AG10803 (cell line): ENCODE measurements at places on chromosomes 11 and 22.
A peak's percentile ranks its signal among the peaks of the same experiment; 100 is the strongest.

GRCh38 chr11:130738611-130739010, 177.7 kb downstream of the SNX19 start:
- DNase-seq = peak; percentile 42

GRCh38 chr11:41845066-41845465, 385.6 kb upstream of the LRRC4C start:
- DNase-seq = no peak

DNA sequence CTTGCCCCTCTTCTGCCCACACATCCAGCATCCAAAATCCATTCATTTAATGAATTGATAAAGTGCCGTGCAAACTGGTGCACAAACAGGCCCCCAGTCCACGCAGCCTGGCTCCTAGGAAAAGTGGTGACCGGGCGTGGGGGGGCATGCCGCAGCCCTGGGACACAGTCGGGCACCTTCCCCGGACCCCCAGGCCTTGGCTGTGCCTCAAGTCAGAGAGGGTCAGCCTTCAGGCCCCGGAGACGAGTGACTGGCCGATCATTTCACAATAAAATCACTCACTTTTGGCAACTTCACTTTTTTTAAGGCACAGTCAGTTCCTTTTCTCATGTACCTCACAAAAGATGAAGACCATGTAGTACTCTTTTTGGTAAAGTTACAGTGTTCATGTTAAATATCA, 8.0 kb downstream of the CDPF1 start:
- no peak for DNase-seq

DNA sequence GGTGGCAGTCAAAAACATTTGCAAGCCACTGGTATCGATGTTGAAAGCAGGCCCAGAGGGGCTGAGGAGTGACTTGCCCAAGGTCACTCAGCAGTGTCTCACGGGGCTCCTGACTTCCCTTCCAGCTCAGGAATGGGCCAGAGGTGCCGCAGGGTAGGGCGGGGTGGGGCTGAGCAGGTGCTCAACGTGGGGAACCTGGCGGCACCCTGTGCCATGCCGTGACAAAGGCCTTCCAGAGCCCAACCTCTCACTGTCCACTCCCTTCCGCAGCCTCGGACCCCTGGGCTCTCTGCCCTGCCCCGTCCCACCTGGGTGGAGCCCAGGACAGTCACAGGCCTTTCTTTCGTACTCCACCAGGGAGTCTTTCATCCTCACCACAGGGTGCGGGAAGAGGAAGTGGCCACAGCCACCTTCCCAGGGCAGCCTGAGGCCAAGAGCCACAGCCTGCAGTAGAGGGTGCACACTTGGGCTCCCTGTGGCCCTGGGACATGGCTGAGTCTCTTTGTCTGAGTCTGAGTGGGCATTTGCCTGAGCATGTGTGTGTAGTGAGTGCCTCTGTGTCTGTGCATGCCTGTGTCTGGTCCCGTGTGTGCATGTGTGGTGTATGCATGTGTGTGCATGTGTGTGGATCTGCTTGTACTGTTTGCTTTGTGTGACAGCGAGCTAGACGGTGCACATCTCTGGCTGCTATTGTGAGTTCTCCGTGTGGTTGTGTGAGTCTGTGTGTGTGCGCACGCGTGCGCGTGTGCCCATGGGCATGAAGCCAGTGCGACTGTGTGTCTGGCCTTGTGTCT, 6.0 kb upstream of the LIF start:
- no peak for DNase-seq

DNA sequence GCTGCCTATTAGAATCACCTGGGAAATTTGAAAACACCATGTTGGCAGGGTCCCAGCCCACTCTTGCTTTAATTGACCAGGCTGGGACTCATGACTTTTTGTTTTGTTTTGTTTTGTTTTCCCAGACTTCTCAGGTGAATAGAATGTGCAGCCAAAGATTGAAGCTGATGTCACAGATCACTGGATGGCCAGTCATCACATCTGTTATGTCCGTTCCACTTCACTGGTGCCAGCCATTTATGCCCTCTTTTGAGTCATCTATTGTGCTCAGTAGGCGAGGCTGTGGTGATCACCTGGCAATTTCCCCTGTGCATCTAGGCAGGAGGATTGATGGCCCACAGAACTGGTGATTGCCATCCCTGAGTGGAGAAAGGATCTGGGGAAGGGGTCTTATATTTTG, 297.3 kb downstream of the INSC start:
- no peak for DNase-seq

- DNase-seq = no peak
Measured at GRCh38 chr11:64880240-64881001, 2.0 kb upstream of the EHD1 start.

GRCh38 chr11:64729851-64730382, 6.9 kb upstream of the NRXN2 start:
- no peak for DNase-seq

DNA sequence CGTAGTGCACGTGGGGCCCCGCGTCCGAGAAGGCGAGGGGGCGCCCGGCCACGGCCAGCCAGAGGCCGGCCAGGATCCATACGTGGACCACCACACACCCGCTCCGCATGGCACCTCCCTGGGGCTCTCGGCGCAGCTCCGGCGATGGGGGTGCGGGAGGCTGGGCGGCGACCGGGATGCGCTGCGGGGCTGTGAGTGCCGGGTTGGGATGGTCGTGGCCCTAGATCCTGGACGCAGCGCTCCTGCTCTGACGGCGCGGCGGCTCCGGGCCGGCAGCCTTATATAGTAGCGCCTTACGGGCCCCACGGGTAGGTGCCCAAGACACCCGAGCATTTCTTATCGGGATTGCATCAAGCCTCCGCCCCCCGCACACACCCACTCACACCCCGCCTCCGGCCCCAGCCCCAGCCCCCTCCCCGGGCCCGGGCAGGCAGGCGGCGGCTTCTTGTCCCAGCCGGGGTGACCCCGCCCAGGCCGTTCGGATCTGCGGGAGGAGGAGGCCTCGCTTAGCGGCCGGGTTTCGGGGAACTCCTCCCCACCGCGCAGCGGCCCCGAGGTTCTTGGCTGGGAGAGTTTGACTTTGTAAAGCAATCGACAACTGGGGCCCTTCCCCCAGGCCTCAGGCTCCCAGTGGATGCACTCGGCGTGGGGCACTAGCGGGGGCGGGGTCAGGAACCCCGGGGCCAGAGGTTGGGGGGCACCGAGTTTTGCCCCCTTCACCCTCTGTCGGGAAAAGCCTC, at the start of gene FGF19:
Gene FGF19, minus strand, starts transcription at position 255 of the 740 bp plus-strand sequence. Its CDS starts 146 bp downstream, at position 109.
- DNase-seq = no peak

DNA sequence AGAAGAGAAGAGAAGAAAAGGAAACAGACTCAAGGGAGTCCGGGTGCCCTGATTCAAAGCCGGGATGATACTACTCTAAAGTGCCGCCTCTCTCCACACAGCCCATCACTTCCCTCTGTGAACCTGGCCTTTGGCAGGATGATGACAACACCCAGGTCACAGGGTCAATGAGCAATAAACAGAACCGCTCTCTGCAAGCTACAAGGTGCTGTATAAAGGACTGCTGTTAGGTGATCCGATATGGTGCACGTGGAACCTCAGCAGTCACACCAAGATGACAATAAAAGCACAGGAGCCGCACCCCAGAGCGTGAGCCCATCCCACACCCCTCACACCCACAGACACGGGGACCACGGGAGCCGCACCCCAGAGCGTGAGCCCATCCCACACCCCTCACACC, 10.7 kb downstream of the TTLL1 start:
- DNase-seq = no peak

DNA sequence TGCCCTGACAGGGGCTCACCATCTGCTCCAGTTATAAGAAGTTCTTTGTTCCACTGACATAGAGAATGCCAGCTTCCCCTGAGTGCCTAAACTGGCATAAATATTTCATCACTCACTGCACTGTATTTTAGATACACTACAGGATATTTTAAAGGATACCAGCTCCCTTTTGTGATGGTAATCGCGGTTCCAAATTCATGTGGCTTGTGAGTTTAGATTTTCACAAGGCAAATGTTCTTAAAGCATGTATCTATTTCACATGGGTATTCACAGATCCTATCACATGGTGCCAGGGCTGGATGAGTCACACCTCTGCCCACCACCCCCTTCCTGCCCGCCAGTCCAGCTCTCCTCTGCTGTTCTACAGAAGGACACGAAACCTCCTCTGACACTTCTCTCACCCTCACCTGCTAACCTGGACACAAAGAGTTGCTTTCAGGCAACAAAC, 105.5 kb downstream of the KCNC1 start:
- DNase-seq = no peak

DNA sequence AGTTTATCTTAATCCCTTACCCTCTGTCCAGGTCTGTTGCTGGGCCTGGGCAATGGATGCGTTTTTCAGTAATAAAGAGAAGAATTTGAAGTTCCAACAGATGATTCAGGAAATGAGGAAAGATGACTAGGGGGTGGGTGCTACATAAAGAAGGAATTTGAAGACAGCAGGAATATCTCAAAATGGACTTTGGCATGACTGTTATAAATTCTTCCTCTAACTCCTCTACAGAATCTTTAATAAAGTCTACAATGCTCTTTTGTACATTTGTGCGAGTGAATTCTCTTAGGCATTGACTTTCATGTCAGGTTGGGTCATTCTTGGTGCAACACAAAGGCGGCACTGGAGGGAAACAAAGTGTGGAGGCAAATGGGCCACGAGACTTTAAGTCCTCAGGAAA, 35.1 kb upstream of the PRSS23 start:
- DNase-seq = no peak

DNA sequence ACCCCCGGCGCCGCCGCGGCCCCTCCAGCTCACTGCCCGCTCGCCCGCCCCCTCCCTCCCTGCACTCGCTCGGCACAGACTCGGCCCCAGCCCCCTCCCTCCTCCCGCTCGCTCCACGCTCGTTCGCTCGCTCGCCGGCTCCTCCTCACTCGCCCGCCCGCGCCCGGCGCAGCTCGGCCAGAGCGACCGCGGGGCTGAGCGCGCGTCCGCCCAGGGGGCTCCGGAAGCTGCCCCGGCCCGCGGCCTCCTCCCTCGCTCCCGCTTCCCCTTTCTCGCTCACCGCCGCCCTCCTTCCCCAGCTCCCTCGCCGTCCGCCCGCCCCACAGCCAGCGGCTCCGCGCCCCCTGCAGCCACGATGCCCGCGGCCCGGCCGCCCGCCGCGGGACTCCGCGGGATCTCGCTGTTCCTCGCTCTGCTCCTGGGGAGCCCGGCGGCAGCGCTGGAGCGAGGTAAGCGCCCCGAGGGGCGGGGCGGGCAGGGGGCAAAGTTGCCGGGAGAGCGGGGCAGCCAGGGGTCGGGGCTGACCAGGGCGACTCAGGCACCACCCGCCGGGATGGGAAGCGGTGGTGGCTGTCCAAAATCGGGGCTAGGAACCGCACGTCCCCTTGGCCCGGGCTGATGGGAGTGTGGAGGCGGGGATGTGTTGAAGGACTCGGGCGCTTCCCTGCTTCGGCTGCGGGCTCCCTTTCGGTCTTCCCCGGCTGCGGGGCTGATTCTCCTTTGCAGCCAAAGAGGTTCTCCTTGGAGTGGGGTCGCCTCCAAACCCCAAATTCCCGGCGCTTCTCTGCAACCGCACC, at the start of gene SEZ6L:
Gene SEZ6L, plus strand, starts transcription at position 148 of the 797 bp plus-strand sequence. Its CDS starts 208 bp downstream, at position 356.
- DNase-seq = no peak

DNA sequence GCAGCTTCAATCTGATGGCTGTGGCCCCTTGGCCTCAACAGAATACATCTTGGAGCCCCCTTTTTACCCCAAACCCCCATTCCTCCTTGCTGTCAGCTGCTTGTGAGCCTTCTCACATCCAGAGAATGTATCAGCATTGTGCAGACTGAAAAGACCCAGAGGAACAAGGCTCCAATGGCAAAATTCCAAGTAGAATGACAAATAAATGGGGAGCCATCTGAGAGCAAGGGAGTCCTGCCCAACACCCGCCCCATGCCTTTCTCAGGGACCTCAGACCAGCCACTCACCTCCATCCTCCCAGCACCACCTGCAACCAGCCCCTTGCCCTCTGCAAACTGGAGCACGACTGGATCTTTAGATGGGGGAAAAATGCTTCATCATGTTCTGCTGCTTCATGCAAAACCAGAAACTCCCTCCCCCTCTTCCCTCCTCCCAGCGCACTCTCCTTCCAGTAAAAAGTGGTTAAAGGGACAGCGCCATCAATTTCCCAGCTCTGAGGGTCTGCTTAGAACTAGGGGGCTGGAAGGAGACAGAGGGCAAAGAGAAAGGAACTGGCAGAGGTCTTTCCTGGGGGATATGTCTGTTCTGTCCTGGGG, 2.2 kb upstream of the NEFH start:
- DNase-seq = no peak

GRCh38 chr22:46788441-46789172, 26.2 kb downstream of the TBC1D22A start:
- no peak for DNase-seq

DNA sequence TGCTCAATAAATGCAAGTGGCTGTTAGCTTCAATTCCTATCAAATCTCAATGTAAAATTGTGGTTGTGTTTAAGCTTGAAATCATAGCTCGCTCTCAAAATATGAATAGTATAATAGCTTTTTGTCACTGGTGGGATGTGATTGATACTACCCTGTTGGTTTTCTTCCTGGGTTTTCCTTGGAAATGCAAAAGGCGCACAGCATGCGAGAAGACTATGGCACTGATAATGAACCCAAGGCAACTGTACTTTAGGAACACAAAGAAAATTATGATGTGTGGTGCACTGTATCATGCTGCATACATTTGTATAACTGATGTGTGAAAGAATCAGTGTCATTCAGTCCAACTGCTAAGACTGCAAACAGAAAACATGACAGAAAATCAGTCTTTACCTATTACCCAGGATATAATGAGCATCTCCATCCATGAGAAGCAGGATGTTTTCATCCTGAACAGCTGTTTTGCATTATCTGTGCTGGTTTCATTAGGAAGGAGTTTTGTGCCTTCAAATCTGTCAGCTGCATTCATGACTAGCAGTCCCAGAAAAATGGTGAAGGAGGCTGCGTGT, 101.2 kb downstream of the TRPC6 start:
- peak; percentile 13 for DNase-seq

DNA sequence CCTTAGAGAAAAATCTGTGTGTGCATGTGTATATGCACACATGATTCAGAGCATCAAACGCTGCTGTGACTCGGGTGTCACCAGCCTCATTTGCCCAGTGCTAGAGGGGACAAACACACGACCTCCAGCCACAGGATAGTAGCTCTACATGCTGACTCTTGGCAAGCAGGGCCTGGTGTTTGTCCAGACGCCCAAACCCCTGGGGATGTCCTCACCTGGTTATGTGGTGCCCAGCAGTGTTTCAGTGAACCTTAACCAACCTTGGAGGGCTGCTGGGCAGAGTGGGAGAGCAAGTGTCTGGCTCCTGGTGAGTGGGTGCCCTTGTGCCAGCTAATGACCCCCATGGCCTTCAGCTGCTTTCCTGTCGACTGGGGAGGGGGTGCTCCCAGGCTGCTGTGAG, 26.7 kb downstream of the IGLL1 start:
- no peak for DNase-seq
